ENCODE measurements at places on chromosomes 5 and 9. TPM values are rescaled to one million over a fixed set of nuclear protein-coding genes. Genes with fewer than 3 reads are reported as not detected.

CNTNAP3 gene
- total RNA-seq, result 11.2 TPM

AGXT2 gene
- not detected for total RNA-seq

PCDHGB1 gene
- 0.19 TPM for total RNA-seq

FBXL7 gene
- total RNA-seq, result not detected

THBS4 gene
- 0.82 TPM for total RNA-seq
